ENCODE measurements at places on chromosomes 11 and 22. TPM values are rescaled to one million over a fixed set of nuclear protein-coding genes. Genes with fewer than 3 reads are reported as not detected.

Gene NXPE2
- total RNA-seq = 0.70 TPM

Gene PARVG
- 11.1 TPM for total RNA-seq

Gene PNPLA5
- not detected for total RNA-seq

Gene OSM
- total RNA-seq = 3.0 TPM

Gene CNTN5
- 32.9 TPM for total RNA-seq

Gene MYOD1
- total RNA-seq = 11.8 TPM

Gene KCNA4
- total RNA-seq = 1.3 TPM

Gene CCDC188
- total RNA-seq = 0.35 TPM

Gene MS4A2
- total RNA-seq = 0.47 TPM

Gene CYP2D6
- total RNA-seq = 2.5 TPM

Gene UBQLNL
- total RNA-seq = 1.5 TPM

Gene TYMP
- total RNA-seq = 11.6 TPM

Gene F2
- total RNA-seq = 0.35 TPM

Gene LRP4
- 25.2 TPM for total RNA-seq
